ENCODE measurements at places on chromosomes 16 and 17.

DNA sequence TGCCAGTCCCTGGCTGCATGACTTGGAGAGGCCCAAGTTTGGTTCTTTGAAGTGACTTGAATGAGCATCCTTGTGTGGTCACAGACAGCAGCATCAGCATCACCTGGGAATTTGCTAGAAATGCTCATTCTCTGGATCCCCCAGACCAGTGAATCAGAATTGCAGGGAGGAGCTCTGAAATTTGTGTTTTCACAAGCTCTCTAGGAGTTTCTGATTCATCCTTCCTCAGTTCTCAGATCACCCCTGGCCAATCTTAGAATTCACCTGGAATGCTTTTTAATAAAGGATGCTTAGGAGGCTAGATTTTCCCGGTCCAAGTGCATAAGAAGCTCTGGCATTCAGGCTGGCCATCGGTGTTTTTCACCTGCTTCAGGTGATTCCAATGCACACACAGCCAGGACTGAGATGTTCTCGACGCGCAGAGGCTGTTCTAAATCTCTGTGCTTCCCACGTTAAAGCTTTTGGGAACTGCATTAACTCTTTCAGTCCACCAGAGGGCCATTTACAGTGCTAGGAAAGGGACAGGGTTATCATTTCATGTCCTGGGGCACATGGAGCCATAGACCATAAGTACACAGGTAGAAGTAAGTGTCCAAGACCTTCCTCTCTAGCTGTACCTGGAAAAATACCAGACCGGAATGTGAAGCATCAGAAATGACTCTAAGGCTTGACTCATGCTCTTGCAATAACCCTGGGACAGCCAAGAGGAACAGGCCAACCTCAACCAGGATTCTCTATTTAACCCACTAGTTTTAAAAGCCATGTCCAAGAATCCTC is 85.7 kb upstream of the XYLT1 start:
- no peak for DNase-seq

DNA sequence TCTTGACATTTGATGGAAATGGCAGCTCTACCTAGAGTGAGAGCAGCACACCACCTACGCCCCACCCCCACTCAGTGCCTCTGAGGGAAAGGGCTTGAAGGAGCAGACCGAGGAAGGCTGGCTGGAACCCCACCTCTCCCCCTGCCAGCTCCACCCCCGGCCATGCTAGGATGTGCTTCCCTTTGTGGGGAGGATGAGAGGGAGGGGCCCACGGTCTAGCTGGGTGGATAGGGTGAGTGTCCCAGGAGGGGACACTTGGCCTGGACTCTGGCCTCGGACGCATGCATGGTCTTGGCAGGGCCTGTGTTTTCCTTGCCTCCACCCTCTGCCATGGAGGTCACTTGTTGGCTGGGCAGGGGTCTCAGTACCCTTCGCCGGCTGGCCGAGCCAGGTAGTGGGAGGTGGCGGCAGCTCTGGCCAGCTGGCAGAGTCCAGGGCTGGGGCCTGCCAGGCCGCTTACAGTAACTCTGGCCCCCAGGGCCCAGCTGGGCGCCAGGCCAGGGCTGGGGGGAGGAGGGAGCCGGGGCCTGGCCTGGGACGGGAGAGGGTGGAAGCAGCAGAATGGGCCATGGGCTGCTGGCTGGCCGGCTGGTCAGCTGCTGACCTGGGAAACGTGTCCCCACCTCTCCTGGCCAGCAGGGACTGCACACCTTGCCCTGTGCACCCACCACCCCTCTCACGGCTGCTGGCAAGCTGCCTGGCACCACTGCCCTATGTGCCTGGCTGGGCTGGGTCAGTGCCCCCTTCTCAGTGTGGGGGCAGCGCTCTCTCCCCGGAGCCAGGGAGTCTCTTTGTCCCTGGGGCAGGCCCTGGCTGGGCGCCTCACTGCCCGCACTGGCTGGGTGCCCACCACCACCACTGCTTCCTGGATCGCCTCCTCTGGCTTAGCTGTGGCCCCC is 23.0 kb downstream of the RARA start:
- DNase-seq, result no peak

DNA sequence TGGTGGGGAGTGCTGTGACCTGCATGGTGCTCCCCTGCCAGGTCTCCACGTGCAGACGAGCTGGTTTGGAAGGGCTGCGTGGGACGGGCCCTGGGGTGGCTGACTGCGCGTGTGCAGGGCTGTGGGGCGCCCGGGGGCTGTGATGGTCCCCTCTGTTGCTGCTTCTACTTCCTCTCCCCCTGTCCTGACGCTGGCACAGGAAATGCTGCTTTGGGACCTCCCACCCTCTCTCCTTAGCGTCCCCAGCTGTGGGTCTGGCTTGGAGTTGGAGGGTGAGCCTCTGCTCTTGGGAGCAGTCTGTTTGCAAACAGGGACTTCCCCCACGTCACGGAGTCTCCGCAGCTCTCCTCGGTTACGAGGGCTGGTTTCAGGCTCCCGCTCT is 35.2 kb downstream of the TSC2 start:
- DNase-seq, result no peak

GRCh38 chr17:68897557-68897956 is 57.6 kb downstream of the ABCA8 start:
- DNase-seq, result no peak

DNA sequence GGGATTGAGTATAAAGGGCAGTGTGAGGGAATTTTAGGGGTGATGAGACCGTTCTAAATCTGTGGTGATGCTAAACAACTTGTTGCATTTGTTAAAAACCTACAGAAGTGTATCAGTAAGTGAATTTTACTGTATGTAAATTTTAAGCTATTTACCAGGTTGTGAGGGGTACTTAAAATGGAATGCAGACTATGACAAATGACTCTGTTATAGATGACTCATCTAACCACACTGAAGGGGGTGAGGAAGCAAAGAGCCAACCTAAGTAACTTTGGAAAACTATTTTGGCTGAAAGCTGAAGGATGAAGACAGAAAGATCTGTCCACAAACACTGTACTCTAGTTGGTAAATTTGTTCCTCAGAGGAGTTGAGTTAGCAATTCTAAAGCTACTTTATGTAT is 5.3 kb upstream of the MKS1 start:
- DNase-seq, result no peak

DNA sequence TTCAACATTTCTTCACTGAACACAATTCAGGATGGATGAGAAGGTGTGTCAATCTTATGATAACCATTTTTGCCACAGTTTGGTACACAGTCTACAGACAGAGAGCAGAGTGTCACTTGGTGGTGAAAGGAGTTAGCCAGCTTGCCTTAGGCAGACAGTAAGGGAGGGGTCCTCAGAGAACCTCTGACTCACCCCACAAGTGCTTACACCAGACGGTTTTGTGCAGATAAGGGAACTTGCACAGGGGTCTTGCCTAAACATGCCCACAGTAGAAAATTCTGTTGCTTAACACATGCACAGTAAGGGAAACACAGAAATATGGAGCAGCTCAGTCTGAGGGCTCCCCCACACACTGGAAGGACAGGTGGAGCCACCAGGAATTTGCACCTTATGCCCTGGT is 204.5 kb upstream of the CDH8 start:
- DNase-seq, result no peak

DNA sequence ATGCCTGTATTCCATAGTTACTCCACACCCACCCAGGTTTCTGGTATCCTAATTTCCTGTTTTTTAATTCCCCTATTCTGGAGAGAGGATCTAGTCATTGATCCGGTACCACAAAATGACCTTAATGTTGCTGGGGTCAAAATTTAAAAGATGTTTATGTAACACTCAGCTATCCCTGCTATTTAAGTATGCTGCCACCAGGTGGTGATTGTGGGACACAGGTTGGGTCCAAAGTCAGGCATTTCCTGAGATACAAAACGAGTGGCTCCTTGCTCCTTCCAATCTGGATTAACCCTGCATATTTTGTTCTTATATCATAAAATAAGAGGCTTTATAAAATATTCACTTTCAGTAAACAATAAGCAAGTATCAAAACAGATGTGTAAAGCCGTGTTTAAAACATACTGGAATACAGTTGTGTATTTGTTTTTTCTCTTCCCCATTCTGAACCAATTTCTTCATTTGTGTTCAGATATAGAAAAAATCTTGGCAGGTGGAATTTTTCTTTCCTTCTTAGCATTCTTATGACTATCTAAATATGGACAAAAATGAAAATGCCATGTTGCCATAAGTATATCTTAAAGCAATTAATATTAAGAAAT is 16.3 kb downstream of the HS3ST4 start:
- DNase-seq, result no peak

DNA sequence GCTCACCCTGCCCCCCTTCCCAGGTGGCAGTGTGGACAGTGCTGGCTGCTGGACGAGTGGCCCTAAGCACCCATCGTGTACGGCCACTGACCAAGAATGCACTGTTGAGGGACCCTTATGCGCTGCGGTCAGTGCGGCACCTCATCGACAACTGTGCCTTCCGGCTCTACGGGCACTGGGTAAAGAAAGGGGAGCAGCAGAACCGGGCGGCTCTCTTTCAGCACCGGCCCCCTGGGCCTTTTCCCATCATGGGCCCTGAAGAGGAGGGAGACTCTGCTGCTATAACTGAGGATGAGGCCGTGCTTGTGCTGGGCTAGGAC is 5.1 kb downstream of the CFAP119 start:
- DNase-seq, result no peak

- DNase-seq, result no peak
Observed at GRCh38 chr17:80853076-80853475, 138.6 kb upstream of the CHMP6 start.

- no peak for DNase-seq
Observed at GRCh38 chr16:68395815-68396214, 52.5 kb downstream of the SMPD3 start.

DNA sequence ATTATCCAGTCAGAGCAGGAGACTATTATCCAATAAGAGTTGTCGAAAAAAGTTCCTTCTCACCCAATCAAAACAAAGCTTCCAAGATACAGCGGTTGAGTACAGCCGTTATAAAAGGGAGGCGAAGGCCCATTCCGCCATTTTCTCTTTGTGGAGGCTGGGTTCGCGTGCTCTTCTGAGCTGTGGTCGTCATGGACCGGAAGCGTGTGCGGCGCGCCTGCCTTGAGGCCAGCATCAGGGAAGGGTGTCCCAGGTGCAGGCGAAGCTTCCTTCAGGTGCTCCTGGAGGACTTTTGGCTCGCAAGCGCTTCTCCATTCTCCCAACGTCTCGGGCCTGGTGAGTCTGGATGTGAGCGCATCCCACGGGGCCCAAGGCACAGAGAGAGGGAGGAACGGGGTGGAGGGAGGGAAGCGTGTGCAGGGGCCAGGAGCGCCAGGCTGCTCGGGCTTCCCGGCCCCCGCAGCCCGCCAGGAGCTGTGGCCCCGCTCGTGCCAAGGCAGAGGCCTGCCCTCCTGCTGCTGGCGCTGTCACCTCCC is 99.2 kb downstream of the GOSR1 start:
- no peak for DNase-seq

- no peak for DNase-seq
Observed at GRCh38 chr16:77499373-77500285, 64.8 kb upstream of the ADAMTS18 start.

GRCh38 chr16:84832488-84833143 is 12.8 kb downstream of the CRISPLD2 start:
- no peak for DNase-seq

DNA sequence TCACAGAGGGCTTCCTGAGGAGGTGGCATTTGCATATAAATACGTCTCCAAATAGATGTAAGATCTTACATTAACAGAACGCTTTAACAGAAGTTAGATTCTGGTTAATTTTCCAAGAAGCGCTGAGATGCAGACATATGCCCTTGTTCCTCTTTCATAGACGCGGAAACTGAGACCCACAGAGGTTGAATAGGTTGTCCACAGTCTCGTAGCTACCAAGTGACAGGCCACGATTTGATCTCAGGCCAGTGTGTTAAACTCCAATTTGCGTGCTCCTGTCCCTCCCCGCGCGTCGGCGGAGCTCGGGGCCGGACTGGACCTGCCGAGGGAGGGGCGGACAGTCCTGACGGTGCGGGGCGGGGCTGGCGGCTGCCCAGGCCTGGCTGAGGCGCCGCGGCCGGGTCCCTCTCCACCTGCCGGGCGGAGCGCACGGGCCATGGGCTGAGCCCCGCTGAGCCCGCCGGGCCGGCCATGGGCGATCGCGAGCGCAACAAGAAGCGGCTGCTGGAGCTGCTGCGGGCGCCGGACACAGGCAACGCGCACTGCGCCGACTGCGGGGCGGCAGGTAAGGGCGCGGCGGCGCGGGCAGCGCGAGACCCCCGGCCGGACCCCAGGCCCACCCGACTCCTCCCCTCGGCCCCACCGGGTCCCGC is at the start of gene ADAP2:
Gene ADAP2, plus strand, starts transcription at position 402 of the 653 bp plus-strand sequence. Its CDS starts 70 bp downstream, at position 472.
- no peak for DNase-seq

DNA sequence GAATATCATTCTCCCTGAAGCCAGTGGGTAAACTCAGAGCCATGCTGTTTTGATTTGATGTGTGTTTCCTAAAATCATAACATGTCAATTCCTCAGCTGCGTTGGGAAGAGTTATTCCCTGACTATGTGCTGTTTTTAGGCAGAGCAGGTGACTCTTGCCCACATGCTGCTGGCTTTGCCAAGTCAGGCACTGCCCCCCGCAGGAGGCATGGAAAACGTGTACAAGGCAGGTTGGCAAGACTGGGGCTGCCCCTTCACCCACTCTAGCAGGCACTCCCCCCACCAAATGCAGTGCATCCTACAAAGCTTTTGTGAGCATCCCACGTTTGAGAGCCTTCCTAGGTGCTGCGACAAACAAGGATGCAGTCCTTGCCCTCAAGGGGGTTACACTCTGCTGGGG is 38.3 kb upstream of the NAT9 start:
- DNase-seq, result no peak

DNA sequence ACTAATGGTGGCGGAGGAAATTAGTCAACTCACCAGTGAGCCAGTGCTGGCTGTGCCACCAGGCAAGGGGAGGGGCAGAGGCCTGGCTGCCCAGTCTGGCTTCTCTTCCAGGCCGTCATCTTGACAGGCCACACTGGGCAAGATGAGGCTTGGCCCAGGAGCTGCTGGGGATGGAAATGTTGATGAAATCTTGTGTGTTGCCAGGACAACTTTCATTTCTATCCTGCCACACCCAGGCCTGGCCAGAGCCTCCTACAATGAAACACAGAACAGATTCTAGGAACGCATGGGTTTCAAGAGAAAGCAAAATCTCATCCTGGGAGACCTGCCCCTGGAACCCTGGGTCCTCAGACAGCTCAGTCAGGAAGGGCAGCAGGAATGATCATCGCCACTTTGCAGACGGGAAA is 9.3 kb downstream of the HEXIM2 start:
- DNase-seq, result no peak

- no peak for DNase-seq
Observed at GRCh38 chr17:77132411-77133086, 8.2 kb upstream of the SEC14L1 start.

DNA sequence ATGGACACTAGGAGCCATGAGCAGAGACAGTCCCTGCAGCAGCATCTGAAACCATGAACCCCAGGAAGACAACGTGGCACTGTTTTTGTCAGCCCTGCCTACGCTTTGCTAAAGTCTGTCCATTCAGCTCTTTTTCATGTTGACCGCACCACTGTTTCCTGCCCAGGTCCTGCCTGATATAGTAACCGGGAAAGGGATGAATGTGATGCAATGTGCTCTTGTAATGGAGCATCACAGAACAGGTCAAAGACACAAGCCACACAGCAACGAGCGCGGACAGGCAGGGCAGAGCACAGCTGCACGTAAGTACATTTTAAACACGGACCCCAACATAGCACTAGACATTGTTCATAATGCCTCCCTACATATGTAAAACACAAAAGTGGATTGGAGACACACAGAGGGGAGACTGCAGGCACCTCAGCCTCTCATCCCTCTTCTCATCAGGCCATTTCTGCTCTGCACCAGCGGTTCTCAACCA is 16.9 kb upstream of the TNFRSF13B start:
- DNase-seq, result no peak

All from NCI-H2107 (cell line).